ENCODE measurements at places on chromosomes 11 and 22.

- no peak for DNase-seq
Measured at GRCh38 chr11:9276571-9276970, 11.4 kb upstream of the DENND5A start.

DNA sequence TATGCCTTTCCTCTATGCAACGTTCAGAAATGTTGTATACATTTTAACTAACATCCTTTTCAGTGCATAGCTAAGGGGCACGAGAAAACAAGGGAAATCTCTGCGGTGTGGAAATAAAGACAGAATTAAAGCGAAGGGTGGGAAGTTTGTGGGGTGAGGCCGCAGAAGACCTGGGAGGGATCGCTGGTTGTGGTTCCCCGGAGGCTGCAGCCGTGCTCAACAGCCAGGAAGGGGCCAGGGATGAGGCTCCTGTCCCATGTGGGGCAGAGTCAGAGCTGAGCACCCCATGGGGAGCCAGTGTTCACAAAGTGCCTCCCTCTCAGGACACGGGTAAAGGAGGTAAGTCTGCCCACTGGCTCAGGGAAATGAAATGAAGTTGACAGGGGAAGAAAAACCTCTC lies 67.5 kb downstream of the MYEOV start:
- DNase-seq = no peak

- no peak for DNase-seq
Measured at GRCh38 chr11:16613262-16613511, 125.3 kb upstream of the C11orf58 start.

GRCh38 chr11:55819330-55819729 lies at the start of gene OR5D18:
OR5D18 (plus strand) TSS chr11:55819630; CDS start chr11:55819630, 0 bp downstream.
- DNase-seq = no peak

- no peak for DNase-seq
Measured at GRCh38 chr11:101446726-101447125, 137.1 kb downstream of the TRPC6 start.

- DNase-seq = no peak
Measured at GRCh38 chr22:24028533-24028932, 17.4 kb downstream of the CABIN1 start.

GRCh38 chr22:41833369-41834004 lies 582 bp downstream of the SREBF2 start:
- peak; percentile 63 for DNase-seq

DNA sequence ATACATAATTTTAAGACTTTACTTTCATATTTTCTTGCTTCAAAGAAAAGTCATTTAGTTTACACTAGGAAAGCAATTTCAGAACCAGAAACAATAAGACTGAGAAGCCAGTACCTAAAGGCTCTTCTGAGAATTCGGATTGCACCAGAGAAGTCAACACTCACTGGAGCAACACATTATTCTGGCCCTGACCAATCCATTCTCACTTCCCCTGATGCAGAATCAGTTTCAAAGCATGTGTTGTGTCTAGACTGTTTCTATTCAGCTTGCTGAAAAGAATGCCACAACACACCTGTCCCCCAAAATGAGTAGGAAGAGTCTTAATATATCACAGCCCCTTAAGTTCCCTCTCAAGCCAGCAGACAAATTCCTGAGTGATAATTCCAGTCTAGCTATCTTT lies 1074.3 kb upstream of the TENM4 start:
- no peak for DNase-seq
